ENCODE measurements at places on chromosomes 1 and 21.

DNA sequence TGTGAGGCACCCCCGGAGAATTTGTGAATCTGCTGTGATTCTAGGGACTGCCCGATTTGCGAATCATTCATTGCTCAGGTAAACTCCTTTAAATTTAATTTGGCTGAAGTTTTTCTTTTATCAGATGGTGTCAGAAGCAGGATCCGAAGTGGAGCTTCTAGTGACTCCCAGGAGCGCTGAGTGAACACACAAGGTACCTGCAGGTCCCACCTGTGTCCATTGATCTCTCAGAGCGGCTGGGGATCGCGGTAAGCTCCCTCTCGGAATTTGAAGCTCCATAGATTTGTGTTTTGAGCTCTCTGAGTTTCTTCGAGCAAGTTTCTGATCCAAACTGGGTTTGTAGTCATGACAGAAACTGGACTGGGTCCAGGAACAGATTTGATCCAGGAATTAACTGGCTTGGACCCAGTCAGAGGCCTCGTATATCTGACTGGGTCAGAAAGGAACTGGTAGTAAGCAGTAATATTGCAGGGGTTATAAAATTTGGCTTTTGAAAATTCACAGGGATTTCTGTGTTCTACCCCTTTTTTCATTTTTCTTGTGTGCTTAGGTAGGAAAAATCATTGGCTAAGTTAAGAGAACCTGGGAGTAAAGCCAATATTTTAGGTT lies 56.2 kb upstream of the EDEM3 start:
- no peak overlapping the region for H3K27ac ChIP-seq
- no peak overlapping the region for H3K4me3 ChIP-seq
- H3K36me3 ChIP-seq: peaks cover 37% of the 10 kb centered on the region
- H3K4me1 ChIP-seq: peaks cover 2% of the 10 kb centered on the region

- no peaks in the 10 kb centered on the region for H3K36me3 ChIP-seq
- no peaks in the 10 kb centered on the region for H3K4me1 ChIP-seq
- no peaks in the 10 kb centered on the region for H3K27me3 ChIP-seq
- H3K4me3 ChIP-seq: no peak overlapping the region
- no peak overlapping the region for H3K27ac ChIP-seq
- no peak for DNase-seq
Observed at GRCh38 chr1:192756314-192756713, 52.5 kb upstream of the RGS2 start.

DNA sequence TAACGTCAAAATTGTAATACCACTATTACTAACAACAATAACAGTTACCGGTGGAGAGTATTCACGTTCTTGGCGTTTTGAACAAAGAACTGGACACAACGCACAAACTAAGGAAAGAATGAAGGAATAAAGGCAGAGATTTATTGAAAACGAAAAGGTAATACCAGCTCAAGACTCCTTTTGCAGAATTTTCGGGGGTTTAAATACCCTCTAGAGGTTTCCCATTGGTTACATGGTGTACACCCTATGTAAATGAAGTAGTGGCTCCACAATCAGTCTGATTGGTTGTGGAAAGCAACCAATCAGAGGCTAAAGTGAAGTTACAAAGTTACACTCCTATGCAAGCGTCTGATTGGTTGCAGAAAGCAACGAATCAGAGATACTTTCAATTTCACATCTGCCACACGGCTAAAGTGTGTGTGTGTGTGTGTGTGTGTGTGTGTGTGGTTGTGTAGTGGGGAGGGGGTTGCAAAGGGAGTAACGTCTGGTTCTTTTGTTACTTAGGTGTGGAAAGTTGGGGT lies 1.1 kb upstream of the GTF2B start:
- DNase-seq: peak; percentile 12
- H3K36me3 ChIP-seq: peaks cover 5% of the 10 kb centered on the region
- H3K27ac ChIP-seq: no peak overlapping the region
- no peak overlapping the region for H3K4me3 ChIP-seq

GRCh38 chr1:87584586-87584985 lies 255.9 kb downstream of the LMO4 start:
- H3K36me3 ChIP-seq: no peaks in the 10 kb centered on the region
- no peak for DNase-seq

- H3K4me1 ChIP-seq: peaks cover 81% of the 10 kb centered on the region
- no peak overlapping the region for H3K4me3 ChIP-seq
- no peak overlapping the region for H3K27ac ChIP-seq
- H3K36me3 ChIP-seq: no peaks in the 10 kb centered on the region
- H3K27me3 ChIP-seq: no peaks in the 10 kb centered on the region
- no peak for DNase-seq
Observed at GRCh38 chr1:54323921-54324250, 82.3 kb downstream of the SSBP3 start.

DNA sequence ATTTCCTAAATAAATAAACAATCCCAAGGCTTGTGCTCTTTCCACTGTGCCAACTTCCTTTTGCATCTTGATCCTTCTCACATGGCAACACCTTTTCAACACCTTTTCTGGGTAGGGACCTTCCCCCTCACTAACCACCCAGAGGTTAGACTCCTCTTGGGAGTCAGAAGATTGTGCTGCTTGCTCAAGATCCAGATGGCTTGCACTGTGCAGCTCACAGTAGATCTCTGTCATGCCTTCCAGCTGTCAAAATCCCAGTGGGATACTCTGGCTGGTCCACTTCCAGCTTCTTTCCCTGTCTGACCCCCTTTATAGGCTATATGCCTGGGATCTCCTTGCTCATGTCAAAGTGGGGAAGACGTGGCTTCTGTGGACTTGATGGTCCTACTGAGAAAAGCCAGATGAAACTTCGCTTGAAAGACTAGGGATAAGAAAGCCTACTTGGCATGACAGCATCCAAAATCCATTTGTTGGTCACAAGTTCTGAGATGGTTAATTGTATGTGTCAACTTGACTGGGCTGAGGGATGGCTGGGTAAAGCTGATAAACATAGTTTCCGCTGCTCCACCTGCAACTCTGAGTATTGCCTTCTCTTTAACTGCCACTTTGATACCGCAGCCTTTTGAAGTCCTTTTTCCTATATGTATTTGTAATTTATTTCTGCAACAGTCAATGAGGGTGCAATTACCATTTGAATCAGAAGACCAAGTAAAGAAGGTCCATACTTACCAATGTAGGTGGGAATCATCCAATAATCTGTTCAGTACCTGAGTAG lies 74.5 kb downstream of the S1PR1 start:
- H3K4me3 ChIP-seq: no peak overlapping the region
- H3K27me3 ChIP-seq: no peaks in the 10 kb centered on the region
- no peaks in the 10 kb centered on the region for H3K4me1 ChIP-seq
- no peaks in the 10 kb centered on the region for H3K36me3 ChIP-seq
- no peak for DNase-seq

- no peak overlapping the region for H3K4me3 ChIP-seq
- no peaks in the 10 kb centered on the region for H3K4me1 ChIP-seq
- no peaks in the 10 kb centered on the region for H3K36me3 ChIP-seq
- H3K27ac ChIP-seq: no peak overlapping the region
- no peaks in the 10 kb centered on the region for H3K27me3 ChIP-seq
Observed at GRCh38 chr1:165575468-165576099, 31.8 kb downstream of the LRRC52 start.

Data from SK-N-SH (cell line).